ENCODE measurements at places on chromosomes 11 and 22. TPM values are rescaled to one million over a fixed set of nuclear protein-coding genes. Genes with fewer than 3 reads are reported as not detected.

The OR51B2 gene
- total RNA-seq = 0.67 TPM

The PRG2 gene
- total RNA-seq = not detected

The EML3 gene
- 36.7 TPM for total RNA-seq

The CAVIN3 gene
- total RNA-seq = 313 TPM

The BIK gene
- not detected for total RNA-seq

The PLEKHB1 gene
- 29.5 TPM for total RNA-seq

The KDELR3 gene
- total RNA-seq = 5.4 TPM

The WT1 gene
- 1.6 TPM for total RNA-seq

The SMTNL1 gene
- total RNA-seq = not detected

The TYR gene
- not detected for total RNA-seq

The LRRN4CL gene
- total RNA-seq = 20.1 TPM

The KCNJ5 gene
- total RNA-seq = 0.50 TPM

The GALNT18 gene
- total RNA-seq = 65.6 TPM

The OR5D14 gene
- not detected for total RNA-seq

The TRIM51 gene
- not detected for total RNA-seq

The RASL10A gene
- total RNA-seq = 0.72 TPM

The MAPK12 gene
- 11.7 TPM for total RNA-seq

The APOA4 gene
- total RNA-seq = not detected
